ENCODE measurements at places on chromosomes 1 and 21. TPM values are rescaled to one million over a fixed set of nuclear protein-coding genes. Genes with fewer than 3 reads are reported as not detected.

GRCh38 chr1:39720094-39720999 is 18.3 kb upstream of the PPIE start:
- DNase-seq, result no peak

- DNase-seq, result peak; percentile 33
These were observed 55.8 kb downstream of the CENPF start for GRCh38 chr1:214658785-214659184.

The DDAH1 gene
- 48.3 TPM for total RNA-seq

The SLC50A1 gene
- total RNA-seq, result 26.3 TPM

The UBL4B gene
- not detected for total RNA-seq

Data from lung (tissue), 17 donors.